ENCODE measurements at places on chromosomes 3 and 15. TPM values are rescaled to one million over a fixed set of nuclear protein-coding genes. Genes with fewer than 3 reads are reported as not detected.

Gene PCSK6
- total RNA-seq, result 11.5 TPM

Gene ROPN1
- total RNA-seq, result not detected

Gene EFCAB12
- total RNA-seq, result not detected

Gene LAMB2
- total RNA-seq, result 601 TPM

Gene LRTM1
- total RNA-seq, result 106 TPM

Gene KY
- 61.6 TPM for total RNA-seq

Gene PPM1L
- total RNA-seq, result 14.1 TPM
